CD4-positive, alpha-beta T cell treated with Interleukin-2 at 100 ng/mL for 4 hours (primary cell): ENCODE measurements at places on chromosomes 7 and 10.

GRCh38 chr10:111874576-111874975 is 309.0 kb downstream of the GPAM start:
- no peak for DNase-seq

GRCh38 chr7:68706291-68706690 is 892.0 kb upstream of the AUTS2 start:
- no peak for DNase-seq

- DNase-seq, result no peak
Observed at GRCh38 chr7:155693826-155694225, 49.4 kb downstream of the RBM33 start.

DNA sequence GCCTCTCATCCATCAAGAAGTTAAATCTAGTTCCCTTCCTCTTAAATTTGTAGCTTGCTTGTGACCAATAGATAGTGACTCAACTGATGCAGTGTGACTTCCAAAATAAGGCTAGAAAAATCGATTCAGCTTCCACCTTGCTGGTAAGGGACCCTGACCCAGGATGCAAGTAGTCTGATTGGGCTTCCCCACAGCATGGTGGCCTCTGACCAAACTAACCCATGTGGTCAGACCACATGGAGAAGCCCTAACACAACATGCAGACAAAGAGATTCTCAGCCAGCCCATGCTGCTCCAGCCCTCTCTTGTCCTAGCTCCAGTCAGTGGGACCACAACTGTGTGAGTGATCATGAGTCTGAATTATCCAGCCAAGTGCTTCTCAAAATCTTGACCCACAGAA is 710.8 kb downstream of the MAGI2 start:
- no peak for DNase-seq

DNA sequence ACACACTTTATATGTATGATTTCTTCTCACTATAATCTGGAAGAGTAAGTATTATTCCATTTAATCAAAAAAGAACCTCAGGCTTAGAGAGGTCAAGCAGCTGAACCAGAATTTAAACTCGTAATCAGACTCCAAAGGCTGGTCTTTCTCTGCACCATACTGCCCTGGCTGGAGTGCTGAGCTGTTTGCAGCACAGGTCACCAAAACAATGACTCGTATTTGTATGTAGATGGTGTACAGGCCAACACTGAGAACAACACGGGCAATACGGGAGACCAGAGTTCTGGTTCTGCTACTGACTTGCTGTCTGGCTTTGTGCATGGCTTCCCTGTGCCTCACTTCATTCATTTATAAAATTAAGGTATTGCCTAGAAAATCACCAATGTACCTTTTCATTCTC is 57.9 kb downstream of the CDCA7L start:
- DNase-seq, result no peak

DNA sequence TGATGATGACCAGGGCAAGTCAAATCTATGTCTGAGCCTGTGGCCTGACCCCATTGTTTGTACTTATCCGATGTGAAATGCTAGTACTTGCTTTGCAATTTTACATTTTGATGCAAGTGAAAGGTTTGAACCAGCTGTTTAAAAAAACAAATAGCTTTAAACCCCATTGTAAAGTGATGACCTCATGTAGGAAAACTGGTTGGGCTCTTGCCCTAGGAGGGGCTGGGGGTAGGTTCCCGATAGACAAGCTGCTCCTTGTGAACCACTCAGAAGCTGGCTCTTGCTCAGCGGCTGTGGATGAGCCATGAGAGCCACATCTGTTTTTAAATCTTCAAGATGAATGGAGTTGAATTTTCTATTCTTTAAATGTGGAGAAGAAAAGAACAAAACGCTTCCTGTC is 185.3 kb downstream of the WDR11 start:
- DNase-seq, result no peak

DNA sequence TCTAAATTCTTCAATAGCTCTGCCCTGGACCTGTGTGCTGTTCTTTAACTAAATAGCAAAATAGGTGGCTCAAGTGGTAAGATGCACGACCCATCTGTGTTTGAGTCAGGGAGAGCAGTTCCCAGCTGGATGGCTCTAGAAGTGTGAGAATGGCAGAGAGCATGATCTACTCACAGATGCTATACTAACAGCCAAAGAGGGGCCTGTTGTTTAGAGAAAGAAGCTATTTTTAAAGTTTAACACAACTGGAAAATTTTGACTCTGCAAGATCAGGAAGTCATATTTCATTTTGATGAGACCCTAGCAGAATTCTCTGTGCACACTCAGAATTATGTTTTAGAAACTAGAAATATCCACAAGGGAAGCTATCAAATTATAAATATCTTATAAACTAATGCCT is 87.4 kb upstream of the PIP4K2A start:
- no peak for DNase-seq

GRCh38 chr10:18429335-18429734 is 222.1 kb downstream of the NSUN6 start:
- DNase-seq, result no peak

- no peak for DNase-seq
Observed at GRCh38 chr7:621572-622285, 102.1 kb upstream of the PDGFA start.
